ENCODE measurements at places on chromosomes 4 and X.

GRCh38 chr4:10162341-10163000 is 45.9 kb upstream of the WDR1 start:
- DNase-seq, result no peak

DNA sequence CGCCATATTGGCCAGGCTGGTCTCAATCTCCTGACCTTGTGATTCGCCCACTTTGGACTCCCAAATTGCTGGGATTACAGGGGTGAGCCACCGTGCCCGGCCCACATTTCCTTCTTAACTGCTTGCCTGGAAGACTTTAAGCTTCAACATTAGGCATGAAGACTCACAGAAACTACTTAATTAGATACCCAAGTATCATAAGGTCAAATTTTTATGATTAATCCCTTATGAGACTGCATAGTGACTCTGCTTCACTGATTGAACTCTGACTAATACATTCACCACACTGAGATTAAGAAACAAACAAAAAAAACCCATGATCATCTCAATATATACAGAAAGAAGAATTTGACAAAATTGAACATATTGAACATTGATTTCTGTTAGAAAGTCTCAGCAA is 87.4 kb upstream of the KCTD8 start:
- DNase-seq, result no peak

GRCh38 chr4:100497791-100498190 is 20.0 kb downstream of the EMCN start:
- DNase-seq, result no peak

- DNase-seq, result no peak
Observed at GRCh38 chr4:122602277-122603142, 18.4 kb downstream of the IL21 start.

DNA sequence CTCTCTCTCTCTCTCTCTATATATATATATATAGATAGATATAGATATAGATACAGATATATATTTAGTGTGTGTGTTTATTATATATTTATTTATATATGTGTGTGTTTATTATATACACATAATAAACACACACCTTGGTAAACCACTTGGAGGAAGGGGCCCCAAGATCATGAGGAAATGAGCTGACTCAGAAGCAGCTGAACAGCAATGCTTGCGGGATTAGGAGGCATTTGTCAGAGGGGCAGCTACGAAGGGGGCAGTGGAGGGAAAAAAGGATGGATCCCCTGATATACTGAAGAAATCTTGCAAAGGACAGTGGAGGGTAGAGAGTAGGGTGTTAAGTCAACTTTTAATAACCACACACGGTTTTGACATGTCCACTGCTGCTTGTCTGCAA is 120.0 kb upstream of the SORBS2 start:
- DNase-seq, result no peak

DNA sequence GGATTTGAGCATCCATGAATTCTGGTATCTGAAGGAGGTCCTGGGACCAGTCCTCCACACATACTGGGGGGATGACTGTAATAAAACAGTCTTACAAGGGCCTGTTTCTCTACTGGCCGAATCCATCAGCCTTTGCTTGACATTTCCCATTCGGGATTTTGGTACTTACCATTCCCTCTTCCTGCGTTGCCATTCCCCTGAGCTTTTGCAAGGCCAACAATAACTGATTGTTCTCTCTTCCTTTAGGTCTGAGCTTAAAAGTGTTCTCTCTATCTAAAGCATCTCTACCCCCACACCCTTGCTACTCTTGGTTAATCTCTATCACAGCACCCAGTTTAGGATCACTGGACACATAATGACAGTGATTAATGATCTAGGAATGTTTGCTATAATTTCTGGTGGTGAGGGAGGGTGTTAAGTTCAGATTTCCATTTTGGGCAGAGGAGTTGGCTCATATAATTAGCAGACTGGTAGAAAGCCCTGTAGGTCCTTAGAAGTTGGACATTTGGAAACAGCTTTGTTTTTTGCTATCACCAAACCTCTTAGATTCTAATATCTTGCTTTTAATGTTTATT is 29.4 kb downstream of the TMA16 start:
- no peak for DNase-seq

- DNase-seq, result no peak
Observed at GRCh38 chr4:6568689-6569332, 6.2 kb upstream of the MAN2B2 start.

GRCh38 chr4:23135792-23136645 is 443.3 kb downstream of the GBA3 start:
- no peak for DNase-seq

DNA sequence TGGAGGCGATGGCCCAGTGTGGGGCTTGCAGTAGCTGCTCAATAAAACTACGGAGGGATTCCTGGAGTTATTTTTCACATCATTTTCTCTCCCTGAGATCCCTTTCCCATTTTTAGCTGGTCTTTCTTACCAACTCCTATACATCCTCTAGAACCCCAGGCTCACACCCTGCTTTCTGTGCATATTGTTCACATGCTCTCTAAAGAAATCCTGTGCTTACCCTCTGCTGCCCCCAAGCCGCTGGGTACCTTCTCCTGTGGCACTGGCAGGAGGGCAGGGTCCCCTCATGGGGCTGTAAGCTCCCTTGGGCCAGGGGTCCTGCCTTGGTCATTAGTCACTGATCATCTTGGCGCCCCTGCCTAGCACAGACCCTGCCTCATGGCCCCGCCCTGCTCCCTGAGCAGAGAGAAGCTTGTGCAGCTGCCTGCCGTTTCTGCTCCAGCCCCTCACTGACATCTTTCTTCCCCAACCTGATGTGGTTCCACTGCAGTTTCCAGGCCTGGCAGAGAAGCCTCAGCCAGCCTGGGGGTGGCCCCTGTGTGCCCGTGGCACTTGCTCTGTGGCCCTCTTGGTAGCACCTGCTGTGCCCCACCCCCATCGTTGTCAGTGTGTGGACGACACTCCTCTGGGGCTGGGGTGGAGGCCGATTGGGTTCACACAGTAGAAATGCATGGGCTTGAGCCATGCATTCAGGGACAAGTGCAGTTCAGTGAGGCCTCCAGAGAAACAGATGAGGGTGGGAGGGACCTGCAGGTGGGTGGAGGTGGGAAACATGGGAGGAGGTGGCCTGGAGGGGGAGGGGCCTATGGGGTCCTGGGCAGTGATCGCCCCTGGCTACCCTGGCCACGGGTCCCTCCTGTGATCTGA is 69.5 kb downstream of the WFS1 start:
- DNase-seq, result no peak

DNA sequence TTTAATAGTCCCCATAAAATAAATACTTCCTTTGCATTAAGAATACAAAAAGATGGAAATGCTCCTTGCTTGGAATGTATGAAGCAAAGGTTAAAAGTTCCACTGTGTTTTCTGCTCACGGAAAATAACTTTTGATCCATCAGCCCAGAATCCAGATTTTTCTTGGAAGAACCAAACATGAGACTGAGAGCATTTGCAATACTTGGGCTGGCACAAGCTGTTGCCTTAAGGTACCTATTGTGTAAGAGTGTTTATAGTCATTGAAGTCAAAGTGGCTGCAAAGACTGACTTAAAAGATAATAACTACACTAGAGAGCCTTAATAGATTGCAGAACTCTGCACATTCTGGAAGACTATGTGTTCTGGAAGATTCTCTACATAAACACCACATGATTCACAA is 281.4 kb downstream of the RAB28 start:
- DNase-seq, result no peak

GRCh38 chrX:150508451-150509367 is 59.7 kb upstream of the MTM1 start:
- DNase-seq, result no peak

DNA sequence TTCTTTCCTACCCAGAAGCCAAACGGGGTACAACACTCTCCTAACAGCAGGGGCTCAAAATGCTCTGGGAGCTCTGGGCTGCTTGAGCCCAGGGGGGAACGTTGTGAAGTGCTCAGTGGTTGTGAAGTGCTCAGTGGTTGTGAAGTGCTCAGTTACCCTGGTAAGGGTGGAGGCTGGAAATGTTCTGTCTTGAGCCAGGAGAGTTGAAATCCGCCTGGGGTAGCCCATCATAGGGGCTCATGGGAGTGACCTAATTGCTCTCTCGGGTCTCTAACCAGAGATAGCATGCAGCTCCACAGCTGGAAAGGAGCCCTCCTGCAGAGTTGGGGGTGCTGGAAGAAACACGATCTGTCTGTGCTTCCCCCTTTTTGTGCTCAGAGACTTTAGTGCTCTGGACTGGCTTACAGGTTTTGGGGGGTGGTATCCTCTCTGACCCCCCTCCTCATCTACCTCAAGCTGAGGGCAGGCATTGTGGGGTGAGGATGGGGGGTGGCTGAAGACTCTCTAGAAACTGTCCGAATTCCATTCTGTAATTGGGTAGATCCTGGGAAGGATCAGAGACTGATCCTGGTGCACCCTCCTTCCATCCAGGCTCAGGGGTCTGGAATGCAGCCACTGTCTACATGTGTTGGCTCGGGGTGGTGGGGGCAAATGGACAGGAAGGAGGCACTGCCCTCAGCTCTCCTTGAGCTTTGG is 2.7 kb downstream of the EFNB1 start:
- no peak for DNase-seq

GRCh38 chrX:40153345-40154249 is 55.8 kb upstream of the BCOR start:
- DNase-seq, result peak; percentile 57

DNA sequence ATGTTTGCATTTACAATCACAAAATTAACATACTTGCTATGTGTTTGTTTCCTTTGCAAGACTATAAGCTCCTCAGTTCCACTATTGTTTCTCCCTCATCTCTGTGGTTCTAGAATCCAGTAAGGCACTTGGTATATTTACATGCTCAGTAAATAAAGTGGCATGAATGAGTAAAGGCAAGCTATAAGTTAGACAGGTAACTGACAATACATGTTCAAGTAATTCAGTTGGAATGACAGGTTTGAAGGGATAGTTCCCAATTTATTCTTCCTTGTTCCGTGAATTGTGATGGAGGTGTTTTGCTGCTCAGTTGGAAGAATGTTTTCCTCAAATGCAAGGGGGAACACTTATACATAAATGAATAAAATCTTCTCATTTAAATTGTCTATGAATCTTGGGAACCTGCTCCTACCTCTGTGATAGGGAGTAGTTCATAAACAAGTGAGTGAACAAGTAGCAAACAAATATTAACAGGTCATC is 54.1 kb upstream of the DHX15 start:
- no peak for DNase-seq

GRCh38 chr4:147840838-147841738 is 109.2 kb downstream of the ARHGAP10 start:
- DNase-seq, result no peak

DNA sequence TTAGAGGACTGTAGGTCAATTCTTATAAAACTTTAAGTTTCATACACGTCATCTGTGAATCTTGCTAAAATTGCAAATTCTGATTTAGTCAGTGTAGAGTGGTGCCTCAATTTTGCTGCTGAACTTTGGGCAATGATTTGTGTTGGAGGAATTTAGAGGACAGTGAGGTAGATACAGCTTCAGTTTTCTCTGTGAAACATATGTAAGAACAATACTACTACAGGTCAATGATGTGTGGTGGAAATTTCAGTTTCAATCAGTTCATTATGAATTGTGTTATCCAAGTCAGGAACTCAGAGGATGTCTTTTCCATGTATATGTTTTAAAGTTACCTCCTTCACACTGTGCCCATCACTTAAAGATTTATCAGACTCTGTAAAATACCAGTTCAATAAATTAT is 1597.8 kb upstream of the PCDH10 start:
- DNase-seq, result no peak

- DNase-seq, result no peak
Observed at GRCh38 chr4:108168160-108168670, 517 bp downstream of the LEF1 start.

DNA sequence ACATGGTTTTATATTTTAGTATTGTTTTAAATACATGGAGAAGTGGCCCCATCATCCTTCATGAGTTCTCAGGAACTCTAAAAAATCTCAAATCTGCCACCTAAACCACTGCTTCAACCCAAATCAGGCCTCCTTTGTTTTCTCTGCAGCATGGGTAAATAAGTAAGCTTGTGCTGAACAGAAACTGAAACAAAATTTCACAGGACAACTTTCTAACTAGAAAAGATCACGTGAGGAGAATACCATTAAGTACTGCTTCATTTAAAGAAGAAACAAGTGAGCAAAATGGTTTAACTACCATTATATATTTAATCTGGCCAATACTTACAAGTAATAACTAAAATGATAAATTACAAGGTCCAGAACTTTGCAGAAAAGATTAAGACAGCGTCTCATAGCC is 2.5 kb downstream of the ARAP2 start:
- no peak for DNase-seq

- DNase-seq, result no peak
Observed at GRCh38 chr4:140090215-140090731, 63.7 kb downstream of the MAML3 start.

DNA sequence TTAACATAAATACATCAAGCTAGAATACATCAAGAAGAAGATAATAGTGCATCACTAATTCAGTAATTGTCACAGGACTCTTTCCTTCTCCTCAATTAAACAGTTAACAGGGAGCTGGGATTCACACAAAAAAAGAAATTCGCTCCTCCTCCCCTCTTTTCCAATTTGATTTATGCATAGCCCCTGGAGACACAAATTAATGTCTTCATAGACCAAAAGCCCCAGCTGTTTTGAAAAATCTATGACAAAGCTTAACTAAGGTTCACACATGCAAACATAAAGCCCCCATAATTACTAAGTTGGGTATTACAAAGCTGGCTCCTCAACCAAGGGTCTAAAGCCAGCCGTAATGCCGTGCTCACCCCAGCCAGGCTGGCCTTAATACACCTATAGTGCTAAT is 61.2 kb downstream of the ENOX2 start:
- no peak for DNase-seq

- no peak for DNase-seq
Observed at GRCh38 chr4:189385579-189385978, 555.1 kb upstream of the FRG1 start.

- no peak for DNase-seq
Observed at GRCh38 chr4:45280121-45280520, 553.8 kb upstream of the GNPDA2 start.

DNA sequence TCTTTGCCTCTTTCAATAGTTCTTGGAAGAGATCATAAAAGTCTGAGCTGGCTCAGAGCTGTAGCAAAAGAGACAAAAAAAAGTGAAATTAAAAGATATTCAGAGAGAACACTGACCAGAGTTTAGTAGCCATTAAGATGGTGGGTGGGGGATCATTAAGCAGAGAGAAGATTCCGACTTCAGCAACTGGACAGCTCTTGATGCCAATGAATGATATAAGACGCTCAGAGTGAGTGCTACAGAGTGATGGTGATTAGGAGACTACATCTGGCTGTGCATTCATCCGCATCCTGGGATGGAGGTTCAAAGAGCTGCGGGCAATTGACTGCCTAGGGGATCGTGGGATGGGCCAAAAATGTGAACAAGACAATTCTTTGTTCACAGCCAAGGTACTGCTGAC is 178.5 kb downstream of the PACRGL start:
- DNase-seq, result no peak

DNA sequence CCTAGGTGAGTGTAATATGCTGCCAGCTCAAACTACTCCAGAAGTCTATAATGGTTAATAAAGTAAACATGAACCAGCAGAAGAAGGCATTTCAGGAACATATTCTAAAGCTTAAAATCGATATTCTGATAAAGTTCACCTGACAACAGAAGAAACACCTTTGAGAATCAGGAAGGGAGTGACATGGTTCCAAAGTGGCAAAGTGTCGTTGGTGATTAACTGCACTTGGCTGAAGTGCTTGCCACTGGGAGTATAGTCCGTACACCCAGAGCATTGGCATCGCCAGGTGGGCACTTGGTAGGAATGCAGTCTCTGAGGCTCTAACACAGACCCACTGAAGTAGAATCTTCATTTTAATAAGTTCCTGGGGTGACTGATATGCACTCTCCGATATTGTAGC is 76.0 kb upstream of the H2AZ1 start:
- DNase-seq, result no peak

- no peak for DNase-seq
Observed at GRCh38 chr4:34412911-34413310, 1831.4 kb downstream of the ARAP2 start.

- DNase-seq, result no peak
Observed at GRCh38 chr4:98664959-98665358, 6.5 kb upstream of the TSPAN5 start.

Data from stimulated activated CD8-positive, alpha-beta memory T cell treated with anti-CD3 and anti-CD28 coated beads, Interleukin-4, amount 100 ng/mL, for 24 hours (primary cell).